ENCODE measurements at places on chromosomes 12 and 14.

- ATAC-seq: no peak
Observed at GRCh38 chr14:35956376-35957085, 130.4 kb downstream of the BRMS1L start.

GRCh38 chr12:6032726-6033125, 87.7 kb upstream of the ANO2 start:
- no peak for ATAC-seq

- peak; percentile 98 for ATAC-seq
Observed at GRCh38 chr14:61750708-61751474, 11.3 kb upstream of the SNAPC1 start.

DNA sequence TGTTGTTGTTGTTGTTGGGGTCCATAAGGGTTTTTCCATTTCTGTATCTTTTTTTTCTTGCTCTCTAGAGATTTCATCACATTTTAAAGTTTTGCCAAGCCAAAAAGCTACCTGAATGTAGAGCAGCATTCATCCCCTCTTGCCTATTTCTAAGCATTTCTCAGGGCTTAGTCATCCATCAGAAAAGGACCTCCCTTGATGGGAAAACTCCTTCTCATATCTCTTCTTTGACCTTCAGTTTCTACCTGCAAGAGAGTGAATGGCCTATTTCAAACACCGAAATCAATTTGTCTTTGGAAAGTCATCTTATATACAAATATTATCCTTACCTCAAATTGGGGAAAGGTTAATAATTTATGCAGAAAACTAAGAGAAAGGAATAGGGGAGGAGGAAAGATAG, 4.5 kb downstream of the MYBPC1 start:
- no peak for ATAC-seq

DNA sequence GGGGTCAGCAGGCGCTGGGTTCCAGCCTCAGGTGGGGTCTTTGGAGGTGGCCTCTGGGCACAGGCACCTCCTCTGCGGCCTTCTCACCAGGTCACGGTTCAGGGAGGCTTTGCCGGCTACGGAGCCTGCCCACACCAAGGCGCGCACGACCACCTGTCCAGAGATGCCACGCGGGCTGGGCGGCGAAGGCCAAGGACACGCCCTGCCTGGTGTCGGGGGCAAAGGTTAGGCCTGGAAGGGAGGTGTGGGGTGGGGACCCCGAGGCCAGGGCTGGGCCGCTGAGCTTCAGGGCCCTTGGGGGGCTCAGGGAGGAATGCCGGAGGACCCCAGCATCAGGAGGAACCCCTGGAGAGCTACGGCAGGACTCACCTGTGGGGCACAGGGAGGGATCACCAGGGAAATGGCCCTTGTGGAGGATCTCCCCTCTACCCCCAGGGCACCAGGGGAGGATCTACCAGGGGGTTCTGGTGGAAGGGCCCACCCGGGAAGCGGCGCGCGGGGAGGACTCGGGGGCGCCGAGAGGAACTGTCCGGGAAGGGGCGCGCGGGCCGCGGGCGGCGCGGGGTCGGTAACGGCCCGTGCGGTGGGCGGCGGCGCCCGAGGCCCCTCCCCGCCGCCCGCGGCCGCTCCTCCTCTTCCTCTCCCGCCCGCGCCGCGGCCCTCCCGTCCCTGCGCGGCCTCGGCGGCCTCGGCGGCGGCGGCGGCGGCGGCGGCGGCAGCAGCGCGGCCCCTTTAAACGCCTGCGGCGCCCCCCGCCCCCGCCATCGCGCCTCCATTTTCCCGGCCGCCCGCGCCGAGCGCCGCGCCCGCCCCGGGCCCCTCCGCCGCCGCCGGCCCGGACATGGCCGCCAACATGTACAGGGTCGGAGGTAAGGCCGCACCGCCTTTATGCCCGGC, at the start of gene MTA1:
MTA1 (plus strand) TSS at position 633 of the 897 bp plus-strand sequence; CDS start at position 842, 209 bp downstream.
- ATAC-seq: peak; percentile 65

DNA sequence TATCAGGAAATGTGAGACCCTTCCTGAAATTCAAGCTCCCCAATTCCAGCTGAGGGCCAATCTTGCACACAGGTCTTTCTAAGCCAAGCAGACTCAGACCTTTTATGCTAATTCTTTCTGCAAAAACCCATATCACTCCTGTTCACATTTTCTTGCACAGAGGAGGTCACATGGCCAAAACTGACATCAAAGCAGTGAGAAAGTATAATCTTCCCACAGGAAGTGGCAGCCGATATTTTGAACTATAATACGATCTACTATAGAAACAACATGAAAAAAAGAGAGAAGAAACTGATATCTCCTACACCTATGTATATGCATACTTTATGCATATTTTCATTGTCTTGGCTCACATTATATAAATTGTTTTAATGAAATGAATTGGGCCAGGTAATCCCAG, 132.9 kb upstream of the SSTR1 start:
- no peak for ATAC-seq

- ATAC-seq: peak; percentile 74
Observed at GRCh38 chr12:28191051-28192048, 1.1 kb downstream of the CCDC91 start.

GRCh38 chr12:123859035-123859434, 96.9 kb downstream of the DNAH10 start:
- ATAC-seq: no peak

- no peak for ATAC-seq
Observed at GRCh38 chr12:89355243-89356068, 3.2 kb upstream of the DUSP6 start.

DNA sequence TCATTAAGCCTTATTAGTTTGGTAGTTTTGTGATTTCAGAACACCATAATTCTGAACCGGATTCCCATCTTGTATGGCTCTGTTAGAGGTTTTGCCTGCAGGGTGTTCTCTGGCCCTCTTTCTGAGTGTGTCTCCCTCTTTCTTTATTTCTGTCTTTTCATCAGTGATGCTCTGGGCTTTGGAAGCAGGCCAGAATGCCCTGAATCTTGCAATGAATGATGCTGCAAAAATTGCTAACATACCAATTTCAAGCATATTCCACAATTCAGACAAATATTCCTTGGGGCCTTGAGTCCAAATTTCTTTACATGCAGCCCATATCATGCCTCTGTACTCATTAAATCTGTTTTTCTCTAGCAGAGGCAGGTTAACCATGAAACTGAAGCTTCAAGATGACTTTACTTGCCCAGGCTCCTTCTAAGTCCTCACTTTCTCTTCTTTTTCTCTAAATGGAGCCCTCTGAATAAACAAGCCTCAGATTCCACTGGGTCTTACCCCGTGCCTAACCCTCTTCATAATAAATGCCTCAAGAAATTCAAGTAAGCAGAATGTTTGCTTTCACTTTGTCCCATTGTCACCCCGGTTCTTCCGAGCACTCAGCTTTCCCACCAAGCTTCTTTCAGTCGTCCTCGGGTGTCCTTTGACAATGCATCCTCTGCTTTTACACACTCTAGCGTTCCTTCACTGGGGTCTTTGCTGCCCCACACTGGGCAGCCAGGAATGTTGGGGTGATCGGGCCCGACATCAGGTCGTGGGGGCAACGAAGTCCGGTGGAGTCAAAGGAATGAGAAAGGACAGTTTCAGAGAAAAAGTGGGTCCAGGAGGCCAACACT, 78.8 kb upstream of the SLC38A4 start:
- ATAC-seq: no peak

DNA sequence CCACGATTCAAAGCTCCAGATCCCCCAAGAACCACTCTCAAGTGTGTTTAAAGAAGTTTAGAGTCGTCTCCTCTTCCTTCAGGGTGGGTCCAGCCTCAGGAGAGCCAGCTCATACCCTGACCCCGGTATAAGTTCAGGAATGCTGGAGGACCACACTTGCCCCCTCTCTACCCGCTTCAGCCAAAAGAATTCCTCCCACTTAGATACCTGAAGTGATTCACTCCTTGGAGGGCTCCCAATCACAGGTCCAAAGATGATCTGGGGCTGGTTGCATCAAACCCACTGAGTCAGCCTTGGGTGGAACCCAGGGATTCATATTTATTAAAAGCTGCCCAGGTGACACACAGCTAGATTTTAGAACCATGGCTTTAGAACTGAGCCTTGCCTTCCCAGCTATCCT, 133.5 kb upstream of the PARP11 start:
- ATAC-seq: no peak

- no peak for ATAC-seq
Observed at GRCh38 chr12:22238211-22238610, 96.3 kb downstream of the ST8SIA1 start.

DNA sequence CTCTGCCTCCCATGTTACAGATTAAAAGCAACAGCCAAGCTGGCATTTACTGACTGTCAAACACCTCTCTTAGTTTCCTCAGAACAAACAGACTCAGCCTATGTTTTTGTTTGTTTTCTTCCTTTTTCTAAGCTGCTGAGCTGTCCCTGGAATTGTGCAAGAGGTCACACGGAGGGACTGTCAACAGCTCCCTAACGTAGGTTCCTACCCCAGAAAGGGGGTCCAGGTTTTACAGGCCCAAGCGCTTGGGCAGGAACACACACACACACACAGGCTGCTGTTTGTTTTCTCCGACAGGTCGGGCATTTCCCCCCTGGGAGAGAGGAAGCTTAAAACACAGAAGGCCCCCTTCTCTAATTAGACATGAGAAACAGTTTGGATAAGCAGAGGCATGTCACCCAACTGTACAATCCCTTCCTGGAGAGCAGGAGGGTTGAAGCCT, 739.6 kb upstream of the TBX3 start:
- ATAC-seq: no peak

DNA sequence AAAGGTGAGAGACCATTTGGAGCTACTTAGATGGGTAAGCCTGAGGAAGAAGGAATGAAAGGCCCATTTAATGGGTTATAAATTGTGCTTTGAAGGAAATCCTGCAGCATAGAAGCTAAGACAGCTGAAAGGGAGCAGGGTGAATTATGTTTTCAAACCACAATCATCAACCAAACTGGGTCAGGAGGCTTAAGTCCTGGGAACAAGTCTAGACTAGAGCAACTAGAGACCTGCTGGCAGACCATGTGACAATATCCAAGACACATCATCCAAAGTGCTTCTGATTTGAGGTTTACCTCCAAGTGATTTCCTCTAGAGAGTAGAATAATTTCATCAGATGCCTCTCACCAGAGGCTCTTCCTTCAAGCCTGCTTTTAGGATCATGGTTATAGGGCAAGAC, 53.7 kb downstream of the MAP3K9 start:
- ATAC-seq: no peak

All from gastroesophageal sphincter (tissue), 4 donors.